ENCODE measurements at places on chromosomes 3 and 15.

GRCh38 chr3:127628788-127629466 lies at the start of gene PODXL2:
Gene PODXL2, plus strand, starts transcription at chr3:127629185. Its CDS starts 35 bp downstream, at chr3:127629220.
- no peak for DNase-seq

GRCh38 chr15:73258271-73259108 lies 110.3 kb downstream of the HCN4 start:
- DNase-seq = no peak

- no peak for DNase-seq
Observed at GRCh38 chr15:45790325-45790943, 155.6 kb downstream of the SQOR start.

- DNase-seq = no peak
Observed at GRCh38 chr3:186060222-186060621, 48.7 kb downstream of the ETV5 start.

DNA sequence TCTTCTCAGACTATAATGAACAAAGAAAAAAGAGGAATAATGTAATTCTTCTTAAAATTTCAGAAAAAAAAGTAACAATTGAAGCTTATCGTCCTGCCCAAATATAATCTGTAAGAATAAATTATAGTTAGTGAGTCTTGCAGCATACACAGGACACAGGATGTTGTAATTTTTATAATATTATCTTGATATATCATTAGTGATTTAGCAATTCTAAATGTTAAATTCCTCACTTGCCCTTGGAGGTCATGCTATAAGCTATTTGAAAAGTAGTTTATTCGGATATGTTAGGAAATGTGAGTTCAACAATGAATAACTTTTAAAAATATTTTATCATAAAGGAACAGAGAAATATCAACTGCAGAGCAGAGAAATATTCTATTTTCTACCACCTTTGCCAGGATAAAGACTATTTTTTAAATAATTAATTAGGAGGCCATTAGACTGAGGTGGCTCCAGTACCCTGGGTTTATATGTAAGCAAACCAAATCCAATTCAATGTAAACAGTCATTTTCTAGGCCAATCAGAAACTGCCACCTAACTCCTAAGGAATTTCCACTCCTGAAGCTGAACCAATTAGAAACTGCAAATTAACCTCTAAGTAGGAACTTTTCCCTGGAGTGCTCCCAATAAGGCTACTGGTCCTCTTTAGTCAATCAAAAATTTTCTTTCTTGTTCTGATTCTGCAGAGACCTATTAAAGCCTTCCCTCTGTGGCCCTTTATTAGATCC lies 1109.3 kb downstream of the ROBO2 start:
- DNase-seq = no peak

DNA sequence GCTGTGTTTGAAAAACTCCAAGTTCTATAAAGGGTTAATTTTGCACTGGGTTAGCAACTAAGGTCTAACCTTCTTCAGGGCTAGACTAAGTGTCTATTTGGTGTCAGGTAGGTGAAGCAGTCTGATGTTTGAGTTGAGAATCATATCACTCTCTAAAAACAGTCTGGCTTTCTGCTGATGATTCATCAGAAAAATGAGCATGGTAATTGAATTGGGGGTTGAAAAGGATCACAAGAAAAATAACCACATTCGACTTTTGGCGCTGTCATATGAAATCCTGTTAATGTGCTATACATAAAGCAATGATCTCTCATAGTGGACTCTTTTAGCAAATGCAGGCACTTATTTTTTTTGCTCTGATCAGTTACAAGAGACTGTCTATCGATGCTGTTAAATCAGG lies 242.2 kb upstream of the AZI2 start:
- DNase-seq = no peak

GRCh38 chr3:72214066-72214951 lies 429.4 kb upstream of the PROK2 start:
- no peak for DNase-seq

GRCh38 chr15:78044407-78045155 lies 32.9 kb downstream of the TBC1D2B start:
- DNase-seq = no peak

- DNase-seq = no peak
Observed at GRCh38 chr3:111238885-111239284, 167.3 kb downstream of the NECTIN3 start.

GRCh38 chr3:72887343-72887704 lies 522 bp upstream of the GXYLT2 start:
- no peak for DNase-seq

DNA sequence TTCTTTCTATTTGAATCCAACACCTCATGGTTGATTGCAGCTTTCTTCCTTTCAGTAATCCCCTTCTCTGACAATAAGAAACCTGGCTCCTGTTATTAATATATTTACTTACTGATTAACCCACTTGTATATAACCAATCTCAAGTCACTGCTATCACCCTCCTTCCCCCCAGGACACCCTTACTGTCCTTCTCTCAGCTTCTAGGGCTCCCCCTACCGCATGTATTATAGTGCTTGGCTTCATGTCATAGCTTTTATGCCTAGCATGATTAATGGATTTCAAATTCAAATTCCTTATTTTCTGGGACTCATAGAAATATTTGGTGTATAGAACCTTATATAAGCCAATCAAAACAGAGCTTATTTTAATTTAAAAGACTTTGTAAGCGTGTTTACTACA lies 75.7 kb upstream of the BNIP2 start:
- no peak for DNase-seq

DNA sequence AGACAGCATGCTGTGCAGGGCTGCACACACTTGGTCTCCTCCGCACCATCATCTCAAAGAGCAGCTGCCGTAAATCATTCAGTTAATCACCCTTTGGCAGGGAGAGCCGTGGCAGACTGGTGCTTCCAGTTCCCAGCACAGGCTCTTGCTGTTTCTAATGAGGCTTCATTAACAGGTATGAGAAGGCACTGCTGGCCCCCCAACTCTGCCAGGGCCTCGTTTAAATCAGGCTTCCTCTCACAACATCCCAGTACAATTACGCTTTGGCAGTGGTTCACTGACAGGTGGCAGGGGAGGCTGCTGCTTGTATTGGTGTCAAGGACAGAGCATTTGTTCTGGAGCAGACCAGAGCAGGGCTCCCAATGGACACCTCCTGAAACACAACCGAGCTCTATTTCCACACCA lies 77.1 kb downstream of the BFSP2 start:
- DNase-seq = no peak

DNA sequence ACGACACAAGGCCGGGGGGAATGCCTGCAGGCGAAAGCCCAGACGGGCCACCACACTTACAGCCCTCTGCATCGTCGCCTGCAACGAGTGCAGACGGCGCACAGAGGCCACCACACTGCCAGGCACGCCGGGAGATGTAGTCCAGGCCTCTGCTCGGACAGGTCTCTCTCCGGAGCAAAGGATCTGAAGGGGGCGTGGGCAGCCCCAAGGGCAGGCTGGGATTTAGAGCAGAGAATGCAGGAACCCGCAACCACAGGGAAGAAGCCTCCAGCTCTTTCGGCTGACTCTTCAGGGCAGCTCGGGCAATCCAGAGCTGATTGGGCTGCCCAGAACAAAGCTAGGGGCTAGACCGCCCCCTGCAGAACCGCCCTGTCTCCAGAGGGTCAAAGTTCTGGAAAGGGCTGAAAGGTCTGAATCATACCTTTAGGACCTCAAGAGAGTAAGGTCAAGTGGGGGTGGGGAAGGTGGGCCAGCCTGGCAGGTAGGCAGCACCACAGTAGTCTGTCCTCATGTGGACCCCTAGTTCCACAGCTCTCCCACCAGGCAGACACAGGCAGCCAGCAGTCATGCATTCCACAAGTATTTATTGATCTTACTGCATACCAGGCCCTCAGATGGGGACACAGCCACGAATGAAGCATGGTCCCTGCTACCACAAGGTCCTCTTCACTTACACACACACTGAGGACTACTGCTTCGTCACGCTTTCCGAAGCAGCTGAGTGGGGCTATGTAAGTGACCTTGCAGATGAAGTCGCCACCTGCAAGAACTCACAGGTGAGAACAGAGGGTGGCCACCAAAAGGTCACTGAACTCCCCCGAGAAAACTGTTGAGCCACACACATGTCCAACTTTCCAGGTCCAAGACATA lies at the start of gene AMT:
AMT (minus strand) TSS at position 95 of the 870 bp plus-strand sequence; CDS start at position 72, 23 bp downstream.
- no peak for DNase-seq

GRCh38 chr15:34933432-34933975 lies 36.0 kb downstream of the AQR start:
- DNase-seq = no peak

DNA sequence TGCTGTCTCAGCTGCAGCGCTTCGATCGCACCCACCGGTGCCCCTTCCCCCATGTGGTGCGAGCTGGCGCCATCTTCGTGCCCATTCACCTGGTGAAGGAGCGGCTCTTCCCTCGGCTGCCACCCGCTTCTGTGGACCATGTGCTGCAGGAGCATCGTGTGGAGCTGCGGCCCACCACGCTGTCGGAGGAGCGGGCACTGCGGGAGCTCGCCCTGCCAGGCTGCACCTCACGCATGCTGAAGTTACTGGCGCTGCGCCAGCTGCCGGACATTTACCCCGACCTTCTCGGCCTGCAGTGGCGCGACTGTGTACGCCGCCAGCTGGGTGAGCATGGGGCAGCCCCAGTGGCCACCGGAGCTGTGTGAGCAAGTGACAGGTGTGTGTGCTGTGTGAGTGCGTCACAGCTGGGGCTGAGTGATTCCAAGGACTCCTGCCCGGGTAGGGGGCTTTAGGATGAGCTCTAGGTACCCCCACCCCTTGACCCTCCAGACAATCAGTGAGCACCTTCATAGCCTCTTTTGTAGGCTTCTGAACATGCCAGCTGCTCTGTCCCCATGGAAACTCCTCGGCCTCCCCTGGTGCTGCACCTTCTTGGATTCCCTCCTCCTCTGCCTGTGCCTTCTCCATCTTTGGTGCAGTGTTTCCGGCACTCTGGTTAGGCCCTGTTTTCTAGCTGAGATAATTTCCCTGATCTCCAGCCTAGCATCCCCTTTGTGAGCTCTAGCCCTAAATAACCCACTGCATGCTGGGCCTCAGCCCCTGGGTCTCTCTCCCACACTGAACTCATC lies 7.0 kb downstream of the C15orf39 start:
- no peak for DNase-seq

- no peak for DNase-seq
Observed at GRCh38 chr15:36921484-36922091, 178.8 kb downstream of the MEIS2 start.

GRCh38 chr15:88232771-88233201 lies 23.8 kb downstream of the NTRK3 start:
- no peak for DNase-seq

DNA sequence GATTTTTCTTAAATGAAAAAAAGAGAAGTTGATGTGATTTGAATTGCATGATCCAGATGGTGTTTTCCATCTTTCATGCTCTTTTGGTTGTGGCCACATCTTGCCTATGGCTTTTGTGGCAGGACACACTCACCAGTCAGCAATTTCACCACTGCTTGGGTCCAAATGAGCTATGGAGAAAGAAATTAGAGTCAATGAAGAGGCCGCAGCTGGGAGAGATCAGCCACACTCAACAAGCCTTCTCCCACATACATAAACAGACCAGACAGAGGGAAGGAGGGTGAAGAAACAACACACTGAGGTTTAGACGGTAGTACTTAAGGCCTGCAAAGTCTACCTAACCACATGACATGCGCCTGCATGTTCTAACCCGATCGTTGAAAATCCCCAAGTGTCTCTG lies 110.7 kb upstream of the CDIN1 start:
- no peak for DNase-seq

DNA sequence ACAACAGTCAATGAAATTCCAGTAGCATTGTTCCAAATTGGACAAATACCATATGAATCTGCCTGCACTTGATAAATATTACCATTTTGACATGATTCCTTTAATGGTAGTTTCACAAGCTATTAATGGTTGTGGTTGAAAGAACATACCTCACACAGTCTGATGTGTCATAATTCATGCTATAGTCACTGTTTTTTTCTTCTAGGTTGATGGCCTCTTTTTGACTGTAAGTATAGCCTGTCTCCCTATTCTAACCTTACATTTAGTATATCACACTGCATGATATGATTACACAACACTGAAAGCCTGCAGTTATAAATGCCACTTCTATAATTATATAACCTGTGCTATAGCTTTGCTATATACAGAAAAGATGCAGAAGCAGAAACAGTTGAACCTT lies 834.1 kb downstream of the NSUN3 start:
- DNase-seq = no peak

- no peak for DNase-seq
Observed at GRCh38 chr15:61080221-61081026, 148.7 kb downstream of the RORA start.

- no peak for DNase-seq
Observed at GRCh38 chr15:88900982-88901418, 5.7 kb upstream of the HAPLN3 start.

GRCh38 chr15:97902140-97902780 lies 58.2 kb upstream of the ARRDC4 start:
- DNase-seq = no peak

- DNase-seq = no peak
Observed at GRCh38 chr15:83947156-83947555, 288.4 kb upstream of the GOLGA6L4 start.

GRCh38 chr3:112765531-112765930 lies 81.1 kb downstream of the CD200R1L start:
- no peak for DNase-seq

DNA sequence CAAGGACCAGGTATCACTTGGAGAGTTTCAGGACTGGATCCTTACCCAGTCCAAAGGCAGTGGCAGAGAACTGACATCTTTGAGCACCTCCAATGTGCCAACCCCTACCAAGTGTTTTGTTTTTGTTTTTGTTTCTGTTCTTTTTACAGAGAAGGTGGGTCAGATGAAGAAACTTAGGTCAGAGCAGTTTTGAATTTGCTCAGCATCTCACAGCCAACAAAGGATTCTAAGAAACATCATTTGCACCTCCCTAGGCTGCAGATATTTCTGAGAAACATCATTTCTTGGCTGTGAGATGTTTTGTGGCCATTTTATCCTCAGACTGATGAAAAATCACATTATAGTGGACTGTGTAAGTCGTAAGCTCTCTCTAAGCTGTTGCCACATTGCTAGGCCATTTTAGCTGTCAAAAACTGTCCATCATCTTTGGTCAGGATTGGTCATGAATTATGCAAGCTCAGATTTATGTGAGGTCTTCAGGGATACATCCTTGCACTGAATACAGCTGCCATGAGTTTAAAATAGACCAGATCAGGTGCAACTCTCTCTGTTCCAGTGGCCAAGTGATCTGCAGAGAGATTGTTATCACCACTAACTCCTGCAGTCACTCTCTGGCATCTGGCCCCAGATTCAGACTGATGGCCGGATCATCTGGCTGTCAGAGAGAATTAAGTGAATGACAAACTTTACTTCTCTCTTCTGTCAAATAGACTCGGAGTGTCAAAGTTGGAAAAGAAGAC lies 341.5 kb downstream of the EPHB1 start:
- DNase-seq = no peak

DNA sequence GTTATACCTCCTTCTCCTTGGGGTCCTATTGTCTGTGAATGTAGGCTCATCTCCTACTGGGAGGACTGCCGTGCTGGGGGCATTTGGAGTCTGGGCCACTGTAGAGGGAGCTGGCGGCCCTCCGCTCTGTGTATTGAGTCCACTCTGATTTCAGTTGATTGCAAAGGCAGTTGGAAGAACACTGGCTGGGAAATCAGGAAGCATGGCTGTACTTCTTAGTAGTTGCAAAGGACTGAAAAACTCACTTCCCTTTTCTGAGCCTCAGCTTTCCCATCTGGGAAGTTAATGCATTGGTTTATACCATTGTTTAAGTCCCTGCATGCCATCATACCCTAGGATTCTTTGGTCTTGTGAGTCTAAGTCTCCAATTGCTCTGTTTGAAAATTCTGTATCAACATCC lies 46.7 kb downstream of the TMED3 start:
- DNase-seq = no peak
